ENCODE measurements at places on chromosomes 3 and 15.

GRCh38 chr15:61314427-61314826, 85.3 kb upstream of the RORA start:
- no peak for DNase-seq

- DNase-seq: no peak
Observed at GRCh38 chr15:38275959-38276358, 23.3 kb downstream of the SPRED1 start.

GRCh38 chr15:96735632-96736240, 405.2 kb downstream of the NR2F2 start:
- no peak for DNase-seq

DNA sequence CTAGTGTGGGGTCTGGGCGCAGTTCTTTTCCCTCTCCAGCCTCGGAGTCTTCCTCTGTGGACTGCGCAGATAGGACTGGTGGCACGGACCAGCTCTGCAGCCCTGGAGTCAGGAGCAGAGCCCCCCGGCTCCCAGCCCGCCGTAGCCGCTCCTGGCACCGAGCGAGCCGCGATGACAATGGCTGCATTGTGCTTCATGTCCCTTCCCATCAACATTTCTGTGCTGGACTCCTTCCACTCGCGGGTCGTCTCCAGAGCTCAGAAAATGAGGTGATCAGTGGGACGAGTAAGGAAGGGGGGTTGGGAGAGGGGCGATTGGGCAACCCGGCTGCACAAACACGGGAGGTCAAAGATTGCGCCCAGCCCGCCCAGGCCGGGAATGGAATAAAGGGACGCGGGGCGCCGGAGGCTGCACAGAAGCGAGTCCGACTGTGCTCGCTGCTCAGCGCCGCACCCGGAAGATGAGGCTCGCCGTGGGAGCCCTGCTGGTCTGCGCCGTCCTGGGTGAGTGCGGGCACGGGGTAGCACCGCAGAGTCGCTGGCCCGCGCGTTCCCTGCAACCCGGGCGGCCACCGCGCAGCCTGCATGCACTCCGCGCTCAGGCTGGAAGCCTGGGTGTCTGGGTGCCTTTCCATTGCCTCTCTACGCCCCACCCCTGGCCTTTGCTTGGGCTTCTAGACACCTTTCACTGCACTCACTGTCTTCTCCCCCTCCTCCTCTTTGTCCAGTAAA, at the start of gene TF:
Gene TF, plus strand, starts transcription at position 413 of the 731 bp plus-strand sequence. Its CDS starts 48 bp downstream, at position 461.
- DNase-seq: no peak

- DNase-seq: no peak
Observed at GRCh38 chr15:85749261-85750151, 45.2 kb downstream of the KLHL25 start.

- no peak for DNase-seq
Observed at GRCh38 chr3:38649500-38650247, at the start of gene SCN5A. SCN5A (minus strand) TSS chr3:38649687; CDS start chr3:38633307, 16,380 bp downstream.

GRCh38 chr15:27328608-27329007, 357.6 kb downstream of the GABRG3 start:
- DNase-seq: no peak

GRCh38 chr3:25056803-25057351, 371.2 kb upstream of the RARB start:
- DNase-seq: no peak

DNA sequence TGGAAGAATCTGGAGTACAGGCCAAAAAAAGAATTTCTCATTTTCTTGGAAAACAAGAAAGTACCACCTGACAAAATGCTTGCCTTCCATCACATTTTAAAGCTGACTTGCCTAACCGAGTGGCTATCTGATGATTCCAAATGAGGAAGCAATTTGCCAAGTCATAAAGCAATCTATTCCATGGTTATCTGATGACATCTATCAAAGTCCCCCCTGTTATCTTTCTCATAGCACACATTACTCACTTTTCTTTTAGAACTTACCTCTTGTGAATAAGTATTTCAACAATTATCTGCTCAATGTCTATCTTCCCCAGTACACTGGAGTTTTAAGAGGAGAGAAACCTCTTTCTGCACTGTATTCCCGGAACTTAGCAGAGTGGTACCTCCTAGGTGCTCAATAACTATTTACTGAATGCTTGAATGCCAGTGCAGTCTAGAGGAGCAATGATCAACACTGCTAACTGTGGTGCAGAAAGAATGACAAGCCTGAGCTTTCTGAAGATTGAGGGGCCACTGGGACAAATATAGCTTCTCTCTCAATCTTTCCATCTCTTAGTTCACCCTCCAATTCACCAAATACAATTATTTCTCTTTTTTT, 186.3 kb upstream of the ATP11B start:
- no peak for DNase-seq

DNA sequence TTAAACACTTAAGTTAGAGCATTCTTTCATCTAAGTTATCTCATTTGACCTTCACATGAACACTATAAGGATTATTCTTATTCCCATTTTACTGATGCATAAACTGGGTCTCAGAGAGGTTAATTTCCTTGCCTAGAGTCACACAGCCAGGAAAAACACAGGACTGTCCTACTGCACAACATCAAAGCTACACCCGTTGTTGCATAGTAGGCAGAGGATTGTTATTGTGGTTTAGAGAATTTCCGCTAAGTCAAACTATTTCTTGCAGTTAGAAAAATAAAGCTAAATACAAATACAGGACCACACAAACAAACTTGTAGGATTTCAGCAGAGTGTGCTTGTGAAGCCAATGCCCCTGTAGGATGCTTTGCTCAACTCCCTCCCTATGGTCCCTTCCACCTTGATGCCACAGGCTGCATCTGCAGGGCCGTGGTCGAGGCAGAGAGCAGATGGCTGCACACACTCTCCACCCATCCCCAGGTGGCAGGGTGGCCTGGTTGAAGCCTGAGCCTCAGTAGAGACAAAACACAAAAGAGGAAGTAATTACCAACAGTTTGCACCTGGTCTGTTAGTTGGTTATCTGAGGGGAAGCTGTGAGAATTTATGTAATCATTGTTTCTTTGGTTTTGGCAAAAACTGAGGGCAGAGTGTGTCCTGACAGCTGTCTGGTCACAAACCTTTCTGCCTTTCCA, 41.1 kb upstream of the SKOR1 start:
- no peak for DNase-seq

DNA sequence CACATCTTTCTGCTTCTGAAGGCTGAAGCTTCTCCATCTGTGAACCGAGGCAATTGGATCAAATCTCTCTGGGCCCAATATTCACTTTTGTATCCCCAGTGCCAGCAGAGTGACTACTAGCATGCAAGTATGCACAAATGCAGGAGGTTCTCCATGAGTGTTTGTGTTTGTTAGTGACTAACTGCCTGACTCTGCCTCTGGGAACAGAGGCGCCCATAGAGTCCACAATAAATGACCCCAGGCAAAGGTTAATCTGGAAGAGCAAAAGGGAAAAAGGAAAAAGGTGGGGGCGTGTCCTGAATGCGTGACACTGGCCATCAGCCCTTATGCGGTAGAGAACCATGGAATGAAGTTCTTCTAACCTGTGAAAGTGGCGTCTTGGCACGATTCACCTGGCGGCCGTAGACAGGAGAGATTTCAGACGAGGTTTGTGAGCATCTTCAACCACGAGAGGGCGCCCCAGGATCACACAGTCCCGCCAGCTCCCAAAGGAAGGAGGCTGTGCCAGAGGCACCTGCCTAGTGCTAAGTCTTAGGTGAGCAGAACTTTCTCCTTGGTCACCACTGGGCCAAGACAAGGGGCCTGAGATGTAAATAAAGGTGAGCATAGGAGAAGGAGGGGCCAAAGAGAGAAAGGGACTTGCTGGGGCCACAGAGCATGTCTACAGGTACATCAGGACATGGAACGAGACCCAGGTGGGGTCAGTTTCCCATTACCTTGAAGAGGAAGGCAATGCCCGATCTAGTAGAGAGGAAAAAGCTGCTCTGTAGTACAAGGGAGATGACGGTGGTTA, 44.2 kb downstream of the RBPMS2 start:
- DNase-seq: peak; percentile 78

GRCh38 chr3:97610626-97611025, 153.9 kb upstream of the ARL6 start:
- no peak for DNase-seq

- no peak for DNase-seq
Observed at GRCh38 chr3:42161050-42161935, 70.1 kb downstream of the TRAK1 start.

DNA sequence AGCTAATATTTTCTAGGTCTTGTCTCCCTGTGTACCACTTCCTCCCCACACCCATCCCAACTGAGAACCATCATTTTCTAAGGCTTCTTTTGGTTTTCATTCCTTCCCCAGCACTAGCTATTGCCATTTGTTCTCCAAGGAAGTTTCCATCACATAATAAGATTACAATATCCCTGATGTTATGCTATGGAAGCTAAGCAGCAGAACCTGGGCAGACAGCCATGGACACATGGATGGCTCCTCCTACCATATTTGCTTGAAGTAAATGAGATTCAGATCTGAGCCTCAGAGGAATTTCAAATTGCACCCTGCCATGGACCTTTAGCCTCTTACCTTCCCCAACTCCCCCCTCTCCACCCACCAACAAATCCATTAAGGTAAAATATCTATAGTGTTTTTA, 31.5 kb downstream of the GASK1A start:
- DNase-seq: no peak

DNA sequence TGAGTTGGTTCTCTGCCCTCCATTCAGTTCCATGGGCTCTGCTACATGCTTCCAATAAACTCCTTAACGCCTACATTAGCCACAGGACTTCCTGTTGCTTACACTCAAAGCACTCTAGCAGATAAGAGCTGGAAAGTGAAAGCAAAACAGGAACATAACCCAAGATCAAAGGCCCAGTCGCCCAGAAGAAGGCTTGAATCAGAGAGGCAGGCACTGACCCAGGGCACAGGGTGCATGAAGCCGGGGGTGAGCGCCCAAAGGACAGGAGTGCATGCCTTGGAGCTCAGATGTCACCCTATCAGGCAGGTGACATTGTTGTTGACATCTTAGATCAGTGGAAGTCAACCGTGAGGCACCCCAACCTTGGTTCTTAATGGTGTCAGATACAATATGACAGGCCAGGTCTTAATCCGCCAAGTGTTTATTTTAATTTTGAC, 235.1 kb downstream of the UACA start:
- no peak for DNase-seq

- no peak for DNase-seq
Observed at GRCh38 chr3:173911446-173911845, 513.9 kb downstream of the NLGN1 start.

DNA sequence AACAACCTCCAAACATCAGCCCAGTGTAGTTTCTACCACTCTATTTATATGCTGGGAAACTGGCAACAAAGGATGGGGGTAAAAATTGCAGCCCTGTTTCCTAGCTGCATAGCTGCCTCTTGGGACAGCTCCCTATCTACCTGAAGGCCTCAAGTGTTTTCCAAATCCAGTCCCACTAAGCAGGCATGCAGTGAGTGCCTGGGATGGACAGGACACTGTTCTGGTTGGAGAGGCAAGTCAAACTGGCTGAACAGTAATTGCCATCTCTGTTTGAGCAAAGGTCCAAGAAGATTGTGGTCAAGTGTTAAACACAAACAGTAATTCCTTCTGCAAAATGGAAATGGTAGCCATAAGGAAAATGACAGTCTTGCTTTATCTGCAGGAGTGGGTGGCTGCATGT, 125.4 kb downstream of the FMN1 start:
- DNase-seq: no peak

GRCh38 chr3:193872265-193872753, 263.6 kb upstream of the HES1 start:
- no peak for DNase-seq

DNA sequence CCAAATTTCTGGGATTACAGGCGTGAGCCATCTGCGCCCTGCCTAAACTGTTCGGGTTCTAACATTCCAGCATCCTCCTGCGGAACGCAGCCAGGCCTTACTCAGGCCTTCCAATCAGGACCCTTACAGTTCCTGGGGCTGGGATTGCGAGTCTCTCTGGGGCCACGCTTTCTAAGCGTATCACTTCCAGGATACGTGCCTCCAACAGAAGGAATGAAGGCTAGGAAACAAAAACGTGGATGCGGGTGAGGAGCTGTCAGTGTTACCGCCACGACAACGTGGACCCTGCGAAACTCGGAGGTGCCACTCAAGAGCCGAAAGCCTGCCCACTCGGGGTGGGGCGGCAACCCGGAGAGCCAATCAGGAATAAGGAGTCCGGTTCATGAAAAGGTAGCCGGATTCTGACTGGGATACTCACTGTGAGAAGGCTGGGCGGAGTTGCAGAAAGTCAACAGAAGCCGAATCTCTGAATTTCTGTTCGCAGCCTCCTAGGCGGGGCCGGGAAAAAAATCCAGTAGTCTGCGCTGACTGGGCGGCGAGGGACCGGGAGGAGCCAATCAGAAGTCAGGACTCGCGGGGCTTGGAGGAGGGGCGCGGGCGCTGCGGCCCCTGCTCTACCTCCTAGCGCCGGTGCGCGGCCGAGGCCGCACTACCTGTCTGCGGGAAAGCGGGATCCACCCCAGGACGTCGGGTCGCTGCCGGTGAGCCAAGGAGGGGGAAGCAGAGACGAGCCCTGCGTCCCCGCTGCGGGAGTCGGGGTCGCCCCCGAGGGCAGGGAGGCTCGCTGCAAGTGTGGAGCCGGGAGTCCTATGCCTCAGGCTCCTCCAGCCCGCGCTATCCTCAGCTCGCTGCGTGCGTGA, at the start of gene HYKK:
Gene HYKK, plus strand, starts transcription at position 607 of the 860 bp plus-strand sequence. CDS start 5,512 bp downstream, outside the sequence.
- peak; percentile 40 for DNase-seq

- no peak for DNase-seq
Observed at GRCh38 chr15:74275957-74276356, 39.8 kb downstream of the CCDC33 start.

DNA sequence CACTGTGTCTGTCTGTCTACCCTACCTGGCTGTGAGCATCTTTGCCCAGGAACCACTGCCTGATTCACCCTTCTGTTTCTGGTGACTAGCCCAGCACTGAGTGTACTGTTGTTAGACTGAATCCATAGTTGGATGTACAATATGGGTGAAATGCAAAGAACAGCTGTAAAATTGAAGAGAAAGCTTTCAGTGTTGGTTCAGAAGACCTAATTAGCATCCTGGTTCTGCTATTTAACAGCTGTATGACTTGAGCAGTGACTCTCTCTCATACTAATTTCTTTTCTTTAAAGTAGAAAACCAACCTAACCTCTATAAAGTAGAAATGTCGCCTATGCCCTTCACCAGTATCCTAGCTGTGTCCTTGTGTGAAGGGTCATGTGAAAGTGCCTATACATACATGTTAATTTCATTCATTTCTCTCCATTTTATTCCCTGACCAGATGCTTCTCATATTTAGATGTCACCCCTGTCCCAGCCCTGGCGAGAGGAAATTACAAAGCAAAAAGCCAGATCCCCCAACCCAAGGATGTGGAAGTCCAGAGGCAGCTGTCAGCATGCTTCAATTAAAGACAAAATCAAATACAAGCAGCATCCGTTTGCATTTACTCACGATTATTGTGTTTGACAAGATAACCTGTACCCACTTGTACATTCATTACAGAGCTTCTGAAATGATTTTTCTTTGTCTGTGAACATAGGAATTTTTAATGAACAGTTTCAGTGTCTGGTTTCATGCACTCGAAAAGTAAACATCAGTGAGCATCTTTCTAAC, 305.7 kb upstream of the ICE2 start:
- DNase-seq: no peak

DNA sequence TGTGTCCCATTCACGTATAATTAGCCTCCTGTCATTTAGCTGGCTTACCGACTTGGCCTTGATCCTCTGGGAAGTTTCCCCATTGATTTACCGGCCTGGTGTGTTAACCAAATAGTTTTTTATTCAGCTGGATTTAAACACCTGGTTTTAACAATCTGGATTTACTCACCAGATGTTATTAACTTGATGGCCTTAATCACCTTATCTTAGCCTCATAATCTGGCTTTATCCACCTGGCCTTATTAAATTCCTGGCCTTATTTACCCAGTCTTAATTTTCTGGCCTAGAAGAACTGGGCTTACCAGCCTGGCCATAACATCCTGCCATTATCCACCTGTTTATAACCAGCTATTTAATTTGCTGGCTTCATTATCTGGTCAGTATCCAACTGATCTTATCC, 89.9 kb downstream of the IL12A start:
- no peak for DNase-seq
